Stimulated activated CD4-positive, alpha-beta T cell treated with anti-CD3 and anti-CD28 coated beads, Interleukin-1b, Interleukin-23, amount 100 ng/mL, for 4 hours (primary cell): ENCODE measurements at places on chromosomes 13 and 19.

GRCh38 chr13:67258482-67258881 is 28.3 kb upstream of the PCDH9 start:
- no peak for DNase-seq

- DNase-seq: no peak
Observed at GRCh38 chr13:54627646-54628372, 1599.2 kb downstream of the OLFM4 start.

GRCh38 chr19:11092181-11092538 is 2.9 kb downstream of the LDLR start:
- no peak for DNase-seq

DNA sequence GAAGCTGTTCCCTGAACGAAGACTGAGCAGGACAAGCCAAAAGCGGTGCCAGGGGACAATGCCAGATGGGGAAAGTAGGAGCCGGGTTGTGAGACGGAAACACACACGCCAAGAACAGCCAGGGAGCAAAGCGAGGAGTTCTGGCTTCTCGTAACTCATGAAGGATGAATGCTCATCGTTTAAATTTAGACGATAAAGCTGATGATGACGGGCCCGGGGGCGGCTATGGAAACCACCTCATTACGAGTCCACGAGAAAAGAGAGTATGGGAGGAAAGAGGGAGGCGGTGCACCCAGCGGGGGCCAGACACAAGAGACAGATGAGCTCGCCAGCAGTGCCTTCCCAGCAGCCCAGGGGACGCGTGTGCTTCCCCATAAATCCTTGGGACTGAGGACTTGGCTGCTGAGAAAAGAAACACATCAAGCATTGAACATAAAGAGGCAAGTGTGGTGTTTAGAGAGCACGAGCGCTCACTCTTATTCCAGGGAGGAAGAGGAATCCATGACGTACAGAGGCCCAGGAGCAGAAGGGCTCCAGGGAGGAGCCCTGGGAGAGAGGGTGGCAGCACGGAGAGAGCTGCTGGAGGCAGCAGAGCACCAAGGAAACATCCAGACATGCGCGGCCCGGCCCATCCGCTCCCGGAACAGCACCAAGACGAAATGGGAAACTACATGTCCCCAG is 70.7 kb downstream of the EPS15L1 start:
- DNase-seq: peak; percentile 38

DNA sequence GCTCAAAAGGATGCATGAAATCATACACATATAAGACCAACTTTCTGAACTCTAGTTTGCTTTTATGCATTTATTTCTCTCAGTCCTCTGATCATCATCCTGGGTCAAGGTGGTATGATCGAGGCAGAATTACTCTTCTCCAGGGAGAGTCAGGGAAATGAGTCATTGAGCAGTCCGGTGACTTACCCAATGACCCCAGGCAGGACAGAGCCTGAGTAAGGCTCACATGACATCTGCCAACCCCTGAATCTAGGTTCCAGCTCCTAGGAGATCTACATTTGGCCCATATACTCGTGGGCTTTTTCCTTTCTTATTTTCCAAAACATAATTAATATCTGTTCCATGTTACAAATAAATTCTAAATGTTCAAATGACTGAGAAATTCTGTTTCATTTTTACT is 502.3 kb downstream of the FOXO1 start:
- DNase-seq: no peak

- no peak for DNase-seq
Observed at GRCh38 chr19:14516746-14517438, 1.3 kb downstream of the DNAJB1 start.

DNA sequence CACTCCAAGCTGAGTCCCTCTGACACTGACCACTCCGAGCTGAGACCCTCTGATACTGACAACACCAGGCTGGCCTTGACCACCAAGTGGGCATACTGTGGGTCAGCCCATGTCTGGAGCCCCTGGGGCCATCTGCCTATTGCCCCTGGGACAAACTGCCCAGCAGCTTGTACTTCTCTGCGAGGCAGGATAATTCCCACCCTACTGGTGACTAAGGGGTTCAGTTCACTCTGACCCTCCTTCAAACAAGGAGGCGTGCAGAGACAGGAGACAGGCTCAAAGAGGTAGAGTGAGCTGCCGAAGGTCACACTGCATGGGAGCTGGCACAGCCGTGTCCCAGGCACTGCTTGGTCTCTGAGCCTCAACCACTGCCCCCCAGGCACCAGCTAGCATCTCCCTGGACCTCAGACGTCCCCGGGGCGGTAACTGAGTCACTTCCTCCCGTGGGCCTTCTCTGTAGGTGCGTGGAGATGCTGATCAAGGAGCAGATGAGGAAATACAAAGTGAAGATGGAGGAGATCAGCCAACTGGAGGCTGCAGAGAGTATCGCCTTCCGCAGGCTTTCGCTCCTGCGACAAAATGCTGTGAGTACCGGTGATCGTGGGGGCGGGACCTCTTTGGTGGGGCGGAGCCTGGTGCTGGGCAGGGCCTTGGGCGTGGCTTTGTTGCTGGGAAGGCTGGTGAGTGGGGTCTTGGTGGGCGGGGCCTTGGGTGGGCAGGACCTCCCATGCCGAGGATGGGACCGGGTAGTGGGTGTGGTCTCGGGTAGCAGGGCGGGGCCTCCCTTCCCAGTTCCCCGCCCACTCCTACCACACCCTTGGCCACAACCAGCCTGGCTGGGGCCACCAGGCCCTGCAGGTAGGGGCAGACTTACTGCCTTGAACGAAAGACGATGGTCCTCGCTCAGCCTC is 5.8 kb upstream of the USE1 start:
- no peak for DNase-seq

DNA sequence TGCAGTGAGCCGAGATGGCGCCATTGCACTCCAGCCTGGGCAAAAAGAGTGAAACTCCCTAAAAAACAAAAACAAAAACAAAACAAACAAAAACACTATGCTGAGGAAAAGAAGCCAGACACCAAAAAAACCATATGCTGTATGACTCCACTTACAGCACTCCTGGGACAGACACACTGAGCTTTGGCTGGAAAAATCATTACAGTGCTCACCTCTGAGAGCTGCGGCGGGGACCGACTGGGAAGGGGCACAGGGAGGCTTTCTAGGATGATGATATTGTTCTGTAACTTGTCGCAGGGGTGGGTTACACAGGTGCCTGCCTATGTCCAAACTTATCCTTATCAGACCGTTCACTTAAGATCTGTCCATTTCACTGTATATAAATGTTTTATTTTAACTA is 7.8 kb downstream of the PNMA8A start:
- no peak for DNase-seq

- no peak for DNase-seq
Observed at GRCh38 chr13:113337556-113337955, 26.4 kb downstream of the GRTP1 start.

DNA sequence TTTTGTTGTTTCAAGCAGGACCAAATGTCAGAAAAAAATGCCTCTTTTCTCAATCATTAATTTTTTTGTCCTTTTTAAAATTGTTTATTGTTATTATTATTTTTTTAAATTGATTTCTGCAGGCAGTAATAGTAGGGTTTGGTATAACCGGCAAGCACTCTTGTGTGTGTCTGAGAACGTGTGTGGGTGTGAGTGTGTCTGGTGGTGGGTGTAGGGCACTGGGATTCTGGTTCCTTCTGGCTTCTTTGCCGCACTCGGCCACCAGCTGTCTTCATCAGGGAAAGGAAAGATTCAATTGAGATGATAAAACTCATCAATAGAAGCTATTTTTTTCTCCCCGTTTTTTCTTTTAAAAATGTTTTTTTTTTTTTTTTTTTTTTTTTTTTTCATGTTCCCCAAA is 56.4 kb downstream of the IER2 start:
- no peak for DNase-seq

- DNase-seq: no peak
Observed at GRCh38 chr19:6890401-6890913, 3.1 kb downstream of the ADGRE1 start.

- DNase-seq: no peak
Observed at GRCh38 chr13:50068508-50068907, 53.3 kb downstream of the KCNRG start.

DNA sequence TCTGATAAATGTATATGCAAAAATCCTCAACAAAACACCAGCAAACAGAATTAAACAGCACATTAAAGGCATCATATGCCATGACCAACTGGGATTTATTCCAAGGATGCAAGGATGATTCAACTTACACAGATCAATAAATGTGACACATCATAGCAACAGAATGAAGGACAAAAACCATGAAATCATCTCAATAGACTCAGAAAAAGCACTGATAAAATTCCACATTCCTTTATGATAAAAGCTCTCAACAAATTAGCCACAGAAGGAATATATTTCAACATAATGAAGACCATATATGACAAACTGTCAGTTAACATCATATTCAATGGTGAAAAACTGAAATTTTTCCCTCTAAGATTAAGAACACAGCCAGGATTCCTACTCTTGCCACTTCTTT is 691.6 kb downstream of the DIAPH3 start:
- DNase-seq: no peak
